ENCODE measurements at places on chromosomes 5 and 9.

- no peak for DNase-seq
These were observed 164.1 kb downstream of the HSD17B3 start for GRCh38 chr9:96137671-96138429.

- no peak for DNase-seq
These were observed 225.6 kb downstream of the PCSK5 start for GRCh38 chr9:76115982-76116646.

DNA sequence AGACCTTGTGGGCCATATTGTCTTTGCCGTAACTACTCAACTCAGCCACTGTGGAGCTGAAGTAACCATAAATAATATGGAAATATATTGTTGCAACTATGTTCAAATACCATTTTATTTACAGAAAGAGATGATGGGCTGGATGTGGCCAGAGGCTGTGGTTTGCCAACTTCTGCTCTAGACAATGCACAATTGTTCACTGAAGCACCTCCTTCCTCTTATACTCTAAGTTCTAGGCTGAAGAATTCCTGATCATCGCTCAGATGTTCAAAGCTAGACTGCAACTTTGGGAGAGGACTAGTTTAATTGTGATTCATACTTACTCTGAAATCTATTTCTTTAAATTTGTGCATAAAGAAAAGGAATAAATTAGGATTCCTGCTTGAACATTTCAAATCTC is 245.0 kb downstream of the TAF11L14 start:
- DNase-seq, result no peak

- DNase-seq, result peak; percentile 15
These were observed 50.1 kb upstream of the POU5F2 start for GRCh38 chr5:93791518-93791972.

DNA sequence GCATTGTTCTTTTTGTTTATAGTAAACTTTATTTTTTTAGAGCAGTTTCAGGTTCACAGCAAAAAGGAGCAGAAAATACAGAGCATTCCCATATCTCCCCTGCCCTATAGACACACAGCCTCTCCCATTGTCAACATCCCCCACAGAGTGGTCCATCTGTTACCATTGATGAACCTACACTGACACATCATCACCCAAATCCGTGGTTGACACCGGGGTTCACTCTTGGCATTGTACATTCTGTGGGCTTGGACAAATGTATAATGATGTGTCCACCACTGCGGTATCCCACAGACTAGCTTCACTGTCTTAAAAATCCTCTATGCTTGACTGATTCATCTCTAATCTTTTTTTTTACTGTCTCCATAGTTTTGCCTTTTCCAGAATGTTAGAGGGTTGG is 120.7 kb upstream of the SPATA31C2 start:
- no peak for DNase-seq

GRCh38 chr9:137648396-137648795 is 29.6 kb downstream of the EHMT1 start:
- no peak for DNase-seq

- no peak for DNase-seq
These were observed 276.1 kb downstream of the ARRDC3 start for GRCh38 chr5:91106842-91107511.

DNA sequence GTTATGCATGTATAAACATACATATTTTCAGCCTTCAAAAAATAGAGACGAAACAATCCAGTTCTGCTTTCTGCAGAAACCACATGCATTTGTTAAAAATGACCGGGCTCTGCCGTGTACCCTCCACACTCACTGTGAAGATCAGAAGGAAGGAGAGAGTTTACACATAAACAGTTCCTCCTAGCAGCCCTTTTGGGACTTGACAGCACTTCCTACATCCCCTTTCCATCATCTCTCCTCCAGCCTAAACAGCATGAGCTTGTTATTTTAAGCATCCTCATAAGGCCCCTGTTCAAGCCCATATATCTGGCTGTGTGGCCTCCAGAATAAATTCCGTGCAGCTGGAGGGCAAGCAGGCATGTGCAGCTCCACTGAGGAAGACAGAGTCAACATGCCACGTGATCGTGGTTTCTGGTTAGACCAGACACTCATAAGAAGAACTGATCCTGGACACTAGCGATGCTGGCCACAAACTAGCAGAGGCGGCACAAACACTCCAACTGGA is 42.2 kb downstream of the NIPAL4 start:
- DNase-seq, result no peak

- no peak for DNase-seq
These were observed 30.3 kb downstream of the MAN2A1 start for GRCh38 chr5:109719978-109720377.

DNA sequence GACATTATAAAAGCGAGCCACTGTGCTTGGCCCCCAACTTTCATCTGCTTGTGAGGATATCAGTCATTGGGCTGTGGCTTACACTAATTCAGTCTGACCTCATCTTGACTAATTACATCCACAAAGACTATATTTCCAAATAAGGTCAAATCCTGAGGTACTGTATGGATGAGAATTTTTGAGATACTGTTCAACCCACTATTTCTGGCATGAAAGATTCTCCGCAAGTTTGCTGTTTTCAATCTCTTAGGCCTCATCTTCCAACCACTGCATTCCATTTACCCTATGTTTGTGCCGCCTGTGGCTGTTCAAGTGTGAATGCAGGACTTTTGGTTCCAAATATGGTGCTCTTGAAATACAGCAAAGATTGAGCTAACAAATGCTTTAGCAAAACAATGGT is 400.9 kb upstream of the SGCD start:
- DNase-seq, result no peak

- DNase-seq, result no peak
These were observed 33.6 kb upstream of the FBP1 start for GRCh38 chr9:94672811-94673487.

- DNase-seq, result no peak
These were observed 220.9 kb downstream of the KIAA0825 start for GRCh38 chr5:94397508-94397907.

- peak; percentile 98 for DNase-seq
These were observed 10.6 kb downstream of the PRR7 start for GRCh38 chr5:177456976-177457851.

DNA sequence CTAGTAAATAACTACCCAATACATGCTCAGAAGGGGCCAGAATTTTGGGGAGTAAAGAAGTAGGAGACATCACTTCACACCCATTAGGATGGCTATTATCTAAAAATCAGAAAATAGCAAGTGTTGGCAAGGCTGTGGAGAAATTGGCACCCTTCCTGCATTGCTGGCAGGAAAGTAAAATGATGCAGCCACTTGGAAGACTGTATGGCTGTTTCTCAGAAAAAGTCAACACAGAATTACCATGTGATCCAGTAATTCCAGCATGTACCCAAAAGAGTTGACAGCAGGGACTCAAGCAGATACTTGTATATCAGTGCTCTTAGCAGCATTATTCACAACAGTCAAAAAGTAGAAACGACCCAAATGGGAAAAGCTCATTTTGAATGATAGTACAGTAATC is 107.6 kb downstream of the APBA1 start:
- no peak for DNase-seq

DNA sequence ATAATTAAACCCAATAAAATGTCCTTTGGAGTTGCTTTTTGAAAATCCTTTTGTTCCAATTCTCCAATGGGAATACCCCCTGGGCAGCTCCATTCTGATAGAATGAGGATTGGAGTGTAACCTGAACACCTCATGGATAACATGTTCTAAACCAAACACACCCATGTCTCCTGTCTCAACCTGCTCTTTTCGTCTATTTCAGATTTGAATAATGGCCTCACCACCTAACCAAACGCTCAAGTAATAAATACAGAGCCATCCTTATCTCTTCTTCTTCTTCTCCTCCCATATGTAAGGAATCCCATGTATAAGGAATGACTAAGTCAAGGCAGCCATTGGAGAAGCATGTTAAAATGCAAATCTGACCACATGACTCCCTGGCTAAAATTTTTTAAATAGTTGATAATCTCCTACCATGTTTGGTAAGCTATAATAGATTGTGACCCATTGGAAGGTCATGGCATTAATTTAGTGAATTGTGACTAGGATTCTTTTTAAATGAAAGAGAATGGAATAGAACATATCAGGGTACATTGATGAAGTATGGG is 26.0 kb downstream of the ELL2 start:
- DNase-seq, result no peak

- DNase-seq, result no peak
These were observed 45.3 kb upstream of the DENND4C start for GRCh38 chr9:19185191-19185590.

GRCh38 chr5:42919600-42919999 is 107.9 kb upstream of the SELENOP start:
- DNase-seq, result no peak

DNA sequence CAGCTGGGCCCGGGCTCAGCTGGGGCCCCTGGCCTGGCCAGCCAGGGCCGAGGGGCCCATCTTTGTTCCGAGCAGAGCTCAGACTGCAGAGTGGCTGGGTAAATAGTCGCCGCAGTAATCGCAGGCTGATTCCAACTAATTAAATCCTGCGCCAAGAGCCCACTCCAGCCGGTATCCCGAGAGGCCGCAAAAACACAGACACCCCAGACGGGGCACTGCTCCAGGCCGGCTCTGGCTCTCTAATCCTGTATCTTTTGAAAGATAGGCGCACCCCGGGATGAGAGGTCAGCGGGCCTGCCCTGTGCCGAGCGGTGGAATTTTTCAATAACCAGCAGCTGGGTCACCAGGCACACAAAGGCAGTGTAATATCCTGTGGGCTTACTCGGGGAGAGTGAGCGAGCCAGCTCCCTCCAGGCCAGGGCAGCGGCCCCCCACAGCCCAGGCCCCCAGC is 57.7 kb downstream of the LMX1B start:
- DNase-seq, result no peak

DNA sequence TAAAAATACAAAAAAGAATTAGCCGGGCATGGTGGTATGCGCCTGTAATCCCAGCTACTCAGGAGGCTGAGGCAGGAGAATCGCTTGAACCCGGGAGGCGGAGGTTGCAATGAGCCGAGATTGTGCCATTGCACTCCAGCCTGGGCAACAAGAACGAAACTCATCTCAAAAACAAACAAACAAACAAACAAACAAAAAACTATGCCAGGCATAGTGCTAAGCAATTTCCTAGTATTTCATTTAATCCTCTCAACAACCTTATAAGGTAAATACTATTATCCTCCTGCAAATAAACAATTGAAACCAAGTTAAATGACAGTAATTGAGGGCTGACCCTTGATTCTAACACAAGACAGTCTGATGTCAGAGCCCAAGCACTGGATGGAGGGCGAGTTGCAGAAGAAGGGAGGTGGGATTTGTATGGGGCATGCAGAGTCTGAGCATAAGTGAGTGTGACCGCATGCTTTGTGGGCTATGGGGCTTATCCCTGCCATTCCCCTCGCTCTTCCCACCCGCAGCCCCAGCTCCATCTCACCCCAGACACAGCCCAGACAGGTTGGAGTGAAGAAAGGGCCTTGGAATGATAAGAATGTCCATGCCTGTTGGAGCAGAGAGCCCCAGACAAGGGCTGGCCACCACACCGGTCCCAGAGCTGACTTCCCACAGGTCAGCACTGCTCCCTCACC is 24.3 kb upstream of the RPS14 start:
- no peak for DNase-seq

DNA sequence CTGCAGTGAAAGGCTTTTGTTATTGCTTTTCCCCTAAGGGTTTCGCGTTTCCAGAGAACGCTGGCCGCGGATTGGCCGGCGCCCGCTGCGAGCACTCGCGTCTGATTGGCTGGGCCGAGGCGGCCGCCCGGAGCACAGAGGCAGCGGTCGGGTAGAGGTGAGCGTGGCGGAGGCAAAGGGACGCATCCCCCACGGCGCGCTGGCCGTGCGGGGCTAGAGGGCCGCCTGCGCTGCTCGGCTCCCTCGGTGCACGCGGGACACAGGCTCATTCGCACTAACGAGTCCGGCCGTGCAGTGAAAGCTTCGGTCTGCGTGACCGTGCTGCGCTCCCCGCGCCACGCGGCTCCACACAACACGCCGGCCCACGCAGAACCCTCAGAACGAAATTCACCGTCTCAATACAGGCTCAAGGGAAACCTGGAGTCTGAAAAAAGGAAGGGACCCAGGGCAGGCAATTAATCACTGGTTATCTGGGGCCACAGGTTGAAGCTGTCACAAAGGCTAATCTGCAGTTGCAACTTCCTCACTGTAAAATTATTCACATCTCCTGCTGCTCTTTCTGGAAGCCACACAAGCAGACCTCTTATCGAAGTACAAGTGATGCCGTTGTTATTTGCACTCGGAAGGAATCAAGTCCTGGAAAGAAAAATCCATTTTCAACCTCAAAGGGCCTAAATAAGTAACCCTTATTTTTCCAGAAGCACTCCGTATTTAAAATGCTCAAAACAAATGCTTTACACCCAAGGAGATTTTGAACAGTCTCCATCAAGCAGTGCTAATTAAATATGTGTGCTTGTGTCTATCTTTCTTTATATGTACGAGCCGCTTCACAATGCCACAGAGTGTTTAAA is 94.6 kb downstream of the ZNF608 start:
- DNase-seq, result peak; percentile 83

GRCh38 chr9:106019039-106019680 is 324.8 kb downstream of the TMEM38B start:
- no peak for DNase-seq

GRCh38 chr5:63053019-63053638 is 474.5 kb downstream of the LRRC70 start:
- no peak for DNase-seq

DNA sequence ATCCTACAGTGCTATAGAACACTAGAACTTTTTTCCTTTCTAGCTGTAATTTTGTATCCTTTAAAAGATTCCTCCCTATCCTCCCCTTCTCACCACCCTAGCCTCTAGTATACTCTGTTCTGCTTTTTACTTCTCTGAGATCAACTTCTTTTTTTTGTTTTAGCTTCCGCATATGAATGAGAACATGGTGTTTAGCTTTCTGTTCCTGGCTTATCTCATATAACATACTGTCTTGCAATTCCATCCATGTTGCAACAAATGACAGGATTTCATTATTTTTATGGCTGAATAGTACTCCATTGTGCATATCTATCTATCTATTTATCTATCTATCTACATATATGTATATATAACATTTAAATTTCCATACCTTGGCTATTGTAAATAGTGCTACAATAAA is 126.0 kb upstream of the MAN2A1 start:
- no peak for DNase-seq

DNA sequence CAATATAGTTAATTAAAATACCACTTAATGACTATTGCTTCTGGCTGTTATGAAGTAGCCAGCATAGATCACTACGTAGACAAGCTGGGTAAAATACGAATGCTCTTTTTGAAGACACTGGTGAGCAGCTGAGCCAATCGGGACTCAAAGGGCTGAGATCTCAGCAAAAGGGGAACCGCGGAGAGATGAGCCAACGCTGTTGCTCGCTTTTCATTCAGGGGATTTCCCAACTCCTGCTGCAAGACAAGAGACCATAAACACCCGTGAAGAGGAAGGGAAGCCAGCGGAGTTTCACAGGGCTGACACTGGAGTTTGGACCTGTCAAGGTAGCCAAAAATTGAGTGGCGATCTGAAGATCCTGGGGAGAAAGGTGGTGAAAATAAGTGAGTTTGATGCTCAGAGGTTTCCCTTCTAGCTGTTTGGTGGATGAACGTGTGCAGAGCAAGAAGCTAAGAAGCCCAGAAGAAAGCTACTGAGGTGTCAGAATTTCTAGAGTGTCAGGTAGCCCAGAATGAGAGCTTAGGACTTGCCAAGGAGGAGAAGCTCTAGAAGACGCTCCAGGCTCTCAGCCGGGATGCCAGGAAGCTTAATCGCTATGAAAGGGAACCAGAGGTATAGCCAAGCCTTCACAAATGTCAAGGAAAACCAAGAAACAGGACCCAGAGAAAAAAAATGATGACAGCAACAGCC is 79.6 kb upstream of the RNU6ATAC start:
- no peak for DNase-seq

GRCh38 chr5:55234121-55234700 is 803 bp upstream of the CCNO start:
- peak; percentile 64 for DNase-seq

- DNase-seq, result no peak
These were observed 19.7 kb downstream of the TMEM161B start for GRCh38 chr5:88248743-88249540.

- no peak for DNase-seq
These were observed 786.5 kb upstream of the ACO1 start for GRCh38 chr9:31597977-31598376.

Data from T47D (cell line).